ENCODE measurements at places on chromosomes 5 and 9.

- DNase-seq: no peak
Observed at GRCh38 chr9:123067136-123067535, 33.7 kb downstream of the GPR21 start.

GRCh38 chr5:124737651-124738050, 8.8 kb downstream of the ZNF608 start:
- DNase-seq: no peak

- DNase-seq: no peak
Observed at GRCh38 chr9:75448281-75448680, 360.0 kb downstream of the OSTF1 start.

- no peak for DNase-seq
Observed at GRCh38 chr5:173480896-173481295, 135.6 kb downstream of the BOD1 start.

- DNase-seq: no peak
Observed at GRCh38 chr5:61943713-61944112, 362.3 kb upstream of the KIF2A start.

DNA sequence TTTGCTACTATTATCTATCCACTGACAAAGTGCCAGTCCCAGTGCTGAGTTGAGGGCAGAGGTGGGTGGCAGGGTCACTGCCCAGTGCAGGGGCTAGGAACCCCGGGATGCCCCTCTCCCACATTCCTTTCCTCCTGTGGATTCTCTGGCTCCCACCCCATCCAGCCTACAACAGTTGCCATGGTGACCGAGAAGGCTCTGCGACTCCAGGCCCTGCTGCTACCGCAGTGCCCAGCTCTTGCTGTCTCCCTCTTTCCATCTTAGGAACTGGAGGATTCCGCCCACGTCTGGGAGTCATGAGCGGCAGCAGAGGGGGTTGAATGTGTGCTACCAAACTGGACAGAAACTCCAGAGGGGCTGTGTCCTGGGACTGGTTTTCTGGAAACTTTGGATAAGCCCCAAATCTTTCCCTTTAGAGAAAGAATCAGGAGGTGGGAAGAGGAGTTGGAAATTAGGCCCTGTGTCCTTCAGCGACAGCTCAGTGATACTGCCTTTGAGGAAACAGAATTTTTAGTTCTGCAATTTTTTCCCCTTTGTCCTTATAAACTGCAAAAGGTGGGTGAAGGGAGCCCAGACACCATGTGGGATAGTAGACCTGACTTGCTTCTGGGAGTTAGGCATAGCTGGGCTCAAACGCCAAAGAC, 20.7 kb upstream of the C5orf47 start:
- no peak for DNase-seq

DNA sequence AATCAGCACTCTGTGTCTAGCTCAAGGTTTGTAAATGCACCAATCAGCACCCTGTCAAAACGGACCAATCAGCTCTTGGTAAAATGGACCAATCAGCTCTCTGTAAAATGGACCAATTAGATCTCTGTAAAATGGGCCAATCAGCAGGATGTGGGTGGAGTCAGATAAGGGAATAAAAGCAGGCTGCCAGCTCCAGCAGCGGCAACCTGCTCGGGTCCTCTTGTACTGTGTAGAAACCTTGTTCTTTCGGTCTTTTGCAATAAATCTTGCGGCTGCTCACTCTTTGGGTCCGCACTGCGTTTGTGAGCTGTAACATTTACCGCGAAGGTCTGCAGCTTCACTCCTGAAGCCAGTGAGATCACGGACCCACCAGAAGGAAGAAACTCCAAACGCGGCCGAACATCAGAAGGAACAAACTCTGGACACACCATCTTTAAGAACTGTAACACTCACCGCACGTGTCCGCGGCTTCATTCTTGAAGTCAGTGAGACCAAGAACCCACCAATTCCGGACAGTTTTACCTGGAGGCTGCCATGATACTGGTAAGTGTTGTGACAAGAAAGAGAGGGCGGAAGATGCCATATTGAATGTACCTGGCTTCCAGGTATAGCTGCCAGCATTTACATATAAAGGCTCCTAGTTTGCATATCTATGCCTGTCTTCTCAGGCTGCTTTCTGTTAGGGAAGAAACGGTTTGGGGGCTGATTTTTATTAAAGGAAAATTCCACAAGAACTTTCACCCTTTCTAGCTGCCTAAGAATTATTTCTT, 758.5 kb upstream of the CTNND2 start:
- DNase-seq: no peak

- no peak for DNase-seq
Observed at GRCh38 chr9:12722131-12722530, 28.9 kb downstream of the TYRP1 start.

DNA sequence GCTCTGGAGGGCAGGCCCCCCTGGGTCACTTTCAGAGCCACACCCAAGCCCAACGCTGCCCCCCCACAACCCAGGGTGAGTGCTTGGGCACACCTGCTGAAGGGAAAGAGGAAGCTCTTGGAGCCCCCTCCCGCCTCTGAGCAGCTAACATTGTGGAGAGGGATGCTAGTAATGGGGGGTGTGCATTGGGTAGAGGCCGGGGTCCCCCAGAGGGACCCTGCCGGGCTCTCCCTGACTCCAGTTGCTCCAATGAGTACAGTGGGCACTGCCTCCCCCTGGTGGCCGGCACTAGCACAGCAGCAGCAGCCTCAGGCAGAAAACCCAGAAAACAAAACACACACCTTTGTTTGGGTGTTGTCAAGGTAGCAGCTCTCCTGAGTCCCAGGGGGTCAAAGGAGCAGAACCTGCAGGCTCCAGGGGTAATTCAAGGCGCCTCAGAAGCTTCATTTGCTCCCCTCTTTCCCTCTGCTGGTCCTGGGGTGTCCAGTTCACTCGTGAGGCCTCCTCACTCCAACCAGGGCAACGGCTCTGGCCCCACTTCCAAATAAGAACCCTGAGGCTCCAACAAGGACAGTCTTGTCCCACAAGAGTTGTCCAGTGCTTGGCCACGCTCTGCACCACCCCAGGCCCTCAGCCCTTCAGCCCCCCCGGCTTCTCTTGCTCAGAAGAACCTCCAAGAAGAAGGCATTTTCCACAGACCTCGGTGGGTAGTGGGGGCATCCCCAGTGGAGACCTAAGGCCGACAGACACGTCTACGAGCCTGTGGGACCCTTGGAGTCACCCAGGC, 16.1 kb downstream of the GBGT1 start:
- peak; percentile 46 for DNase-seq

DNA sequence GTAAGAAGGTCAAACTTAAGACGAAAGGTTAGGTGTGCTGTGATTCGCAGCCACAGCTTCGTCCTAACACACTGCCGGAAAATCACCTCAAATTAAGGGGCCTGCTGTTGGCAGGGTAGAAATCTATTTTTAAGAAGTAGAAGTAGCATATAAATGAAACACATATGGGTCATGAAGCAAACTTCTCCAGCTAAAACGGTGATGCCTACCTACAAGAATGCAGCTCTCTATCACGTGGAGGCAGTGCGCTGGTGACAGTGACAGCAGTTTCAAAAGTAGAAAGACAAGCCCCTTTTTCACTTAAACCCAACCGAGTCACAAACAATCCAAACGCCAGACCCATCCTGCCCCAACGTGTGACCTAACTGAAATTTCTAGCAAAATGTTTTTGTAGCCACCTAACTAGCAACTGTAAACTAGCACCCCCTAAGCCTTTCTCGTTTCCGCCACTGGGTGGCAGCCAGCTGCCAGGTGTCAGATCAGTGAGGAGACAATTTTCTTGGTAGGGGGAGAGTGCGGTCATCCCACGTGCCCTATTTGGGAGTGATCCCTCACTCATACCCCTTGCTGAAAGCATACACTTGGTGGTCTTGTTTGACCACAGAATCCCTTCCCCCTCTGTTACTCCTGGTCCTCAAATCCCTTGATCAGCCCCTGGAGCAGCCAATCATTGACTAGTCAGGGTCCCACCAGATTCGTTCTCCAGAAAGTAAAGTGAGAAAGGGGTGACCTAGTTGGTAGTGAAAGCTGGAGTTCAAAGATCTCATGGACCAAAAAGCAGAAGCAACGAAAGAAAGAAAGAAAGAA, 71.8 kb upstream of the MAMDC2 start:
- DNase-seq: peak; percentile 23

DNA sequence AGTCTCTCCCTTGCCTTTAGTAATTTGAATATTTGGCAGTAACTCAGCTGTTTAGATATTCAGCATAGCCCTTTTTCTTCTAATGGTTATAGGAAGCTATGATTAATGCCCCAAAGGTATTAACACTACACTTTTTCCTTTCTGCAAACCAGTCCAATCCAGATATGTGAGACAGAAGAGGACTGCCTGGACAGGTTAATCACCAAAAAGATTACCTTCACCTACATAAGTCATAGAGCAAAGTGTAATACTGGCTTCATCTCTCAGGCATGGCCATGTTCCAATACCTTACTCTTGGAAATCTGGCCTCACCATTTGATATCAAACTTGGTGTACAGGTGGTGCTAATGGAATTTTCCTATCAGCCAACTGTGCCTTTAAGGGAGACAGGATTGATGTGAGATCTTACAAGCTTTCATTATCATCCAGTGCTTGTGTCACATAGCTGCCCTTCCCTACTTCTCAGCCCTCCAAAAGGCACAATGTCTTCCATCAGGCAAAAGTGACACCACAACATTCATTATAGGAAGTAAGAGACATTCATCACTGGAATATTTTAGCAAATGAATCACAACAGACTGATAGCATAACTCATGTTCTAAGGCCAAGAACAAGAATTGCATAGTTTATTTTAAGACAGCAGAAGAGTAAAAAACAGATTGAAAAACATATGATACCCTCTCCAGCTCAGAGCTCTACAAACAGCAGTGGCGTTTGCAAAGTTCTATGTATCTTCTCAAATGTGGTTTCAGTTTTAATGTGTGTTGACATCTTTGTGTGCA, 91.2 kb upstream of the PAM start:
- DNase-seq: no peak

GRCh38 chr5:36648426-36648825, 42.0 kb downstream of the SLC1A3 start:
- no peak for DNase-seq

DNA sequence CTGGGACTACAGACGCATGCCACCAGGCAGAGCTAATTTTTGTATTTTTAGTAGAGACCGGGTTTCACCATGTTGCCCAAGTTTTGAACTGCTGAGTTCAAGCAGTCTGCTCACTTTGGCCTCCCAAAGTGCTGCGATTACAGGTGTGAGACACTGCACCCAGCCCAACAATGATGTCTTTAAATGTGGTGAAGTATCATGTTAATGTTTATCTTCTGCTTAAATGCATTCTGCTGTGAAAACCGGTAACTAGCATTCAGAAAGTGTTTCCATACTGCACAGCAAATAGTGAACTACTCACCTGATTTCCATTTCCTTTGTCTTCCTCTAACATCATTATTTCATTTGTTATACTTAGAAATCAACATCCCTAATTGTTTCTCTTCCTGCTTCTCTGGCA, 264.0 kb upstream of the ITGA1 start:
- DNase-seq: peak; percentile 71

DNA sequence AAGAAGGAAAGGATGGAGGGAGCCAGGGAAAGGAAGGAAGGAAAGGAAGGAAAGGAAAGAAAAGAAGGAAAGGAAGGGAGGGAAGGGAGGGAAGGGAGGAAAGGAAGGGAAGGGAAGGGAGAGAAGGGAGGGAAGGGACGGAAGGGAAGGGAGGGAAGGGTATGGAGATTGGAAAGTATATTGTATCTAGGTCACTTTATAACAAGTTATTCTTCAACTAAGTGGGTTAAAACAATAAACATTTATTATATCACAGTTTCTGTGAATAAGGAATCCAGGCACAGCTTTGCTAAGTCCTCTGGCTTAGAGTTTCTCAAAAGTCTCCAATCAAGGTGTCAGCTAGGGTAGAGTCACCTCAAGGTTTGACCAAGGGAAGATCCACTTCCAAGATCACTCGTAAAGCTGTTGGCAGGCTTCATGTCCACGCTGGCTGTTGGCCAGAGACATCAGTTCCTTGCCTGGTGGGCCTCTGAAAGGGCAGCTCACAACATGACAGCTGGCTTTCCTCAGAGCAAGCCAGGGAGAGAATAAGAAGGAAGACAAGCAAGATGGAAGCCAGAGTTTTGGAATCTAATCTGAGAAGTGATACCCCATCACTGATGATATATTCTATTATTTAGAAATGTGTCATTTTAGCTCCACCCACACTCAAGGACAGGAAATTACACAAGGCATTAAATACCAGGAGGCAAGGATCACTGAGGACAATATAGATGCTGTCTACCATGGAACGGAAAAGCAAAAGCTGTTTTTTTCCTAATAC, 105.1 kb downstream of the DEPDC1B start:
- DNase-seq: no peak

DNA sequence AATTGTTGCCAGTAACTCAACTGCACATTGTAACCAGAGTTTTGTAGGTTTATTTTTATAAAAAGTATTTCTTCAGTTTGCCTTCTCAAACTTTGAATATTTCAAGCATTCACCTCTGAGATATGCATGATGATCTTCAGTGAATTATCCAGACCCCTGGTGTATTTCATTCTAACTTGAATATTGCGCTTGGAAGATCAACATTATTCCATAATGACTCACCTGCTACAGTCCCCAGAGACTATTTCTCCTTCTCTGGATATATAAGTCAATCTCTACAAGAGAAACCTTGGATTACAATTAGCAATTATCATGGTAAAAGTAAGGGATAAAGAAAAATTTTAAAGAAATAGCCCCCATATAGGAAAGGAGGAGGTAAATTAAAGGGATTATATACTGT, 1041.0 kb downstream of the TLE1 start:
- no peak for DNase-seq

GRCh38 chr5:45385321-45386058, 310.7 kb downstream of the HCN1 start:
- DNase-seq: no peak

GRCh38 chr9:21102305-21102704, 24.6 kb upstream of the IFNB1 start:
- DNase-seq: no peak

- DNase-seq: no peak
Observed at GRCh38 chr5:150306775-150307174, 4.1 kb upstream of the ARSI start.

DNA sequence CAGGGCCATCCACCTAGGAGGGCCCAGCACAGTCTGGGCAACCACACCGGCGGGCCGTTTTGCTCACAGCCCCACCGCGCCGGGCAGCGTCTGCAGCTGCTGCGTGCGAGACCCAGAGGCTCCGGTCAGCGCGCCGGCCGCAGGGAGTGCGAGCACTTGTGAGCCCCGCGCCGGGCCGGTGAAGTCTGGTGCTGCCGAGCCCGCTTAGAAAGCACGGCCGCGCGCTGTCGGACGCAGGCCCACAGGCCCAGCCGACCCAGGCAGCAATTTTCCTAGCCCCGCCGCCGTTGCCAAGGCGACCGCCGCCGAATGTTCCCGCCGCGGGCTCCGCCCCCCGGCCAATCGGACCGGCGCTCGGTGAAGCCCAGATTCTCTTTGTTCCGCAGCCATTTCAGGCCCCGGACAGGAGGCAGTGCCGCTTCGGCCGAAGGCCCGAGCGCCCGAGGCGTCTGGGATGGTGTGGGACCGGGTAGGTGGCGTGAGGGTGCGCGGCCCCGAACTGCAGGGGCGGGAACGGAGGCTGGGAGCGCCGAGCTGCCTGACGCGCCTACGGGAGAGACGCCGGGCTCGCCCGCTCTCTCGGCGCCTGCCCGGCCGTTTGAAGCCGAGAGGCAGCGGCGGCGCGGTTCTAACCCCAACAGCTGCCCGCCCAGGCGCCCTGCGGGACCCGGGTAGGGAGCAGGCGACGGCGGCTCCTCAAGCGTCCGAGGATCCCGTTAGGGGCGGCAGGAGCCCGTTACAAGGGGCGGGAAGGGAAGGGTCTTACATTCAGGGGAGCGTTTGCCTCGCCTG, at the start of gene TNPO1:
Gene TNPO1, plus strand, starts transcription at position 378 of the 792 bp plus-strand sequence. Its CDS starts 77 bp downstream, at position 455.
- peak; percentile 81 for DNase-seq

GRCh38 chr9:114462791-114463190, 42.5 kb downstream of the WHRN start:
- DNase-seq: no peak

GRCh38 chr5:122264610-122265009, 47.4 kb upstream of the SNCAIP start:
- DNase-seq: no peak
